ENCODE measurements at places on chromosomes 2 and 18. TPM values are rescaled to one million over a fixed set of nuclear protein-coding genes. Genes with fewer than 3 reads are reported as not detected.

- DNase-seq: peak; percentile 34
Observed at GRCh38 chr2:88828397-88829137, 137.1 kb downstream of the RPIA start.

DNA sequence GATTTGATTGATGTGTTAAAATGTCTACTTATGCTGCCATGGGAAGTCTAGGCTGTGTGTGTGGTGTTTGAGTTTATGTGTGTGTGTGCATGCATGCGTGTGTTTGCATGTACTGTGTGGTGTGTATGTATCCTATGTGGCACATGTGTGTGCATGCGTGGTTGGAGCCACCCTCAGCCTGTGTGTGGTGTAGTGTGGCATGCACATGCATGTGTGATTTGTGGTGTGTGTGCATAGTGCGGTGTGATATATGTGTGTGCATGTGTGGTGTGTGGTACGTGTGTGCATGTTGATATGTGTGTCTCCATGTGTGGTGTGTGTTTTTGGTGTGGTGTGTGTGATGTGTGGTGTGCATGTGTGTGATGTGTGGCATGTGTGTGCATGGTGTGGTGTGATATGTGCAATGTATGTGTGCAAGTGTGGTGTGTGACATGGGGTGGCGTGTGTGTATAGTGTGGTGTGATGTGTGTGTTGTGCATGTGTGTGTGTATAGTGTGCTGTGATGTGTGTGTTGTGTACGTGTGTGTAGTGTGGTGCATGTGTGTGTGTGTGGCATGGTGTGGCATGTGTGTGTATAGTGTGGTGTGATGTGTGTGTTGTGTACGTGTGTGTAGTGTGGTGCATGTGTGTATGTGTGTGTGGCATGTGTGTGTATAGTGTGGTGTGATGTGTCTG is 66.6 kb upstream of the HDAC4 start:
- no peak for DNase-seq

Gene GAD1
- polyA plus RNA-seq: 0.81 TPM

DNA sequence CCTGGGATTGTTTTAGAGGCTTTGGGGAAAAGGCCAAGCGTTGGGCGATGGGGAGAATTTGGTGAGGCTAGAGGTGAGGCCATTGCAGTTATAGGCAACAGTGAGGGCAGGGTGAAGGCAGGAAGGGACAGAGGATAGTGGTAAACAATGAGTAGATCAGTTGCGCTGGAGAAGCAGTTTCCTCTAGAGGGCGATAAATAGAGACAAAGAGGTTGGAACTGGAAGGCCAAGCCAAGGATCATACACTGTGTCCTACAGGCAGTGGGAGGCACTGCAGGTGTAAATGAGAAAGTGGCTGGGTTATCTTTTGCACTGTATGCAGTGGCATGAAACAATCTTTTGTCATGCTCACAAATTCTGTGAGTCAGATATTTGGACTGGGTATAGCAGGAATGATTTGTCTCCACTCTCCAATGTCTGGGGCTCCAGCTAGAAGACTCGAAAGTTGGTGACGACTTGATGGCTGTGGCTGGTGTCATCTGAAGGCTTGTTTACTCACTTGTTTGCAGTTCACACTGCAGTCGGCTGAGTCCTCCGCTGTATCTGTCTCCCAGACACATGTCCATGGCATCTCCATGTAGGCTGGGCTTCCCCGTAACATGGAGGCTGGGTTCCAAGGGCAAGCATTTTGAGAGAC is 82.1 kb downstream of the TNP1 start:
- DNase-seq: peak; percentile 83

GRCh38 chr2:26511466-26511865 is 33.5 kb upstream of the OTOF start:
- no peak for DNase-seq

Gene TRIM43
- not detected for polyA plus RNA-seq

Gene GAL3ST2
- not detected for polyA plus RNA-seq

Gene GPR35
- polyA plus RNA-seq: 0.27 TPM

DNA sequence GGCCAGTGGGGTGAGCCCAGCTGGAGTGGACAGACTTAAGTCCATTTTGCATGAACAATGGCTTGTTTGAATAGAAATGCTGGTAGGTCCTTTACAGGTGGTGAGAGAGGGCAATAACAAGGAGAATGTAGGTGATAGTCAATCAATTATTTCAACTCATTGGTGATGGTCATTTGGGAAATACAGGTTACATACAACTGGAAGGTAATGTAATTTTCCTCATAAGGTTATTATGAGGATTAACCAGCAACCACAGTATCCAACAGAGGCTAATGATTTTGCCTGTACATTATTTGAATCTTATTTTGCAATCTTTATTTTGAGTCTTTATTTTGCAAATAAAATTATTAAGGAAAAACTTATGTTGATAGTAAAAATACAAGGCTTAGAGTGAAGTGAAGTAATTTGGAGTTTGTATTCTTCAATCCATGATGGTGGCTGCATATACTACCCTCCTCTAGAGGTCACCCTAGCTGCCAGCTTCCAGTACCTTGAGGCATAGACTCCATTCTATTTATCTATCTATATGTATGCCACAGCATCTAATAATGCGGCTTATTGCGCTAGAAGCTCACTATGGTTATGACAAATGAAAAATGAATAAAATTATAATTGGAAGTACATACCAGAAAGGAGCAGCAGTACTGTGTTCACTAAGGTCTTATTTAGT is 20.5 kb upstream of the HNMT start:
- no peak for DNase-seq

DNA sequence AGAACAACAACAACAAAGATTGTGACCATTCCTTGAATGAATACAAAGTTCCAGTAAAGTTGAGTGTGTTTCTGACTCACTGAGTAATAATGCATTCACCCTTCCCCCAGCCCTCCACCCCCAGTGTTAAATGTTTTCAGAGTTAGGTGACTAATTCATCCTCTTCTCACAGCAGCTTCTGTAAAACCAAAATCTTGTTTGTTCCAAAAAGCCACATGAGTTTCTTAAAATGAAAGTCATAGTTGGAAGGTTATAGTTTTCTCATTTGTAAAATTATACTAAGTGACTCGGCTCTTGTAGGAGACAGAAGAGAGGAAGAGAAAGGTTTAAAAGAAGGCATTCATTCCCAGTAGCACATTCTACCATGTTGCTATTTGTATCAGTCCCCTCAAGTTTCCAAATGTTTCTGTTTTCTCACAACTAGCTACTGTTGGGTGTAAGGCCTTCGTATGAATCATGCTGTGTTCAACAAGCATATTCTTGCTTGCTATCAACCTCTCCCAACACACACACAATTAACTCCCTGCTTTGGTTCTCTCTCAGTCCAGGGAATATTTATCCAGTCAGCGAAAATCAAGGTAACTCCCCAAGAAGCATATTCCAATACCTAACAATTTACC is 75.3 kb downstream of the MBD2 start:
- peak; percentile 93 for DNase-seq

DNA sequence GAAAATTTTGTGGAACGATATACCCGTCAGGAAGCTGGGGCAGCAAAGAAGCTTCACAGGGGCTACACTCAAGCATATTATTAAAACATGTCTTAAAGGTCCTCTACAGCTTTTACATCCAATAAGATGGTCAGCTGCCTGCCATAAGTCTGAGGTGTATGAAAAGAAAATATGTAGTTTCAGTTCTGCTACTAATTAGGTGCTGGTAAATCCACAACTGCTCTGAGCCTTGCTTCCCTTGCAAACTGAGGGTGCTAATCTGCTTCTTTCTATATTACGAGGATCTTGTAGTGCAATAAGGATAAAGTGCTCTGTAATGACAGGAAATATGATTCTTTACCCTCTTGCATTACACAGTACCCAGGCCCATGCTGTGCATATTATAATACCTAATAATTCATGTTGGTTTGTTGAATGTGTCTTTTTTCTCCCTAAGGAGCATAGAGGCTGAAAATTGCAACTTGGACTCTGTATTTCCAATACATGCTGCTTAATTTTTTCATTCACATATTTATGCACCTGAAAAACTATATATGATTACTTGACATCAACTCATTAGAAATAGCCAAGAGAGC is 14.5 kb upstream of the SLC8A1 start:
- no peak for DNase-seq

DNA sequence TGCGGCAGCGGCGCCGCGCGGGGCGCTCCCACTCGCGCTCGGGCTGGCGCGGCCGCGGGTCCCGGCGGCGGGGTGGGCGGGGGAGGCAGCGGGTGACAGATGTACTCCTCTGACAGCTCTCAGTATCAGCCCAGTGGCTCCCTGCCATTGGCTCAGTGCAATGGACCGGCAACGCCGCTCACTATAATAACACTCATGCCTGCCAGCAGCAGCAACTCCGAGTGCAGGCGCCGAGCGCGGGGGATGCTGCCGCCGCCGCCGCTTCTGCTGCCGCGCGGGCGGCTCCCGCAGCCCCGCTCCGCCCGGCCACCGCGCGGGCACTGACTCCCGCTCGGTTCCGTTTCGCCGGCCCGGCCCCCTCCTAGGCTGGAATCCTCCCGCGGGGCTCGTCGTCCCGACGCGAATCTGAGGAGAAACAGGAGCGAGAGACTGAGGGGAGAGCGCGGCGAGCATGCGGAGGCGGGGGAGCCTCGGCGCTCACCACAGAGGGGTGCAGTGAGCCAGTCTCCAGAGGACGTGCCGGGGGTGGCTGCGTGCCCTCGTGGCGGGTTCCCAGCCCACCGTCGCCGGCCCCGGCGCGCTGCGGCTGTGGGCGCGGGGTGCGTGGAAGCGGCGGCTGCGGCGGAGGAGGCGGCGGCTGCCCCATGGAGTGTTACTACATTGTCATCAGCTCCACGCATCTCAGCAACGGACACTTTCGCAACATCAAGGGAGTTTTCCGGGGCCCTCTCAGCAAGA is at the start of gene ZNF804A:
TSS of gene ZNF804A (plus strand) at position 214 of the 738 bp plus-strand sequence. CDS start at position 645, 431 bp downstream.
- DNase-seq: peak; percentile 80

DNA sequence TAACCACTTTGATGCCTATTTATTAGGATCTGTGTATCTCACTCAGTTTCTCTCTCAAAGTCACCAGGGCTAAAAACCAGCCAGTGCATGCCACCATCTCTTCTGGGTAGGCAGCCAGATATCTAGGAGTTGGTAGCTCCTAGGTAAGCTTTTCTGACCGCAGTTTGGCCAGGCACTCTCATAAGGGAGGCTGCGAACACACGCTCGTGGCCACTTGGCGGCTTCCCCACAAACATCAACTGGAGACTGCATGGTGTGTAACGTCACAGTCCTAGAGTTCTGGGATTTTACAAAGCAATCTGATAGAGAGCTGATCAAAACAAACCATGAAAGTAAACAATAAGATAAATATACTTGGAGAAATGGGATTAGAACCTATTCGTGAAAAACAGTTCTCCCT is 424.3 kb upstream of the ACVR2A start:
- no peak for DNase-seq

DNA sequence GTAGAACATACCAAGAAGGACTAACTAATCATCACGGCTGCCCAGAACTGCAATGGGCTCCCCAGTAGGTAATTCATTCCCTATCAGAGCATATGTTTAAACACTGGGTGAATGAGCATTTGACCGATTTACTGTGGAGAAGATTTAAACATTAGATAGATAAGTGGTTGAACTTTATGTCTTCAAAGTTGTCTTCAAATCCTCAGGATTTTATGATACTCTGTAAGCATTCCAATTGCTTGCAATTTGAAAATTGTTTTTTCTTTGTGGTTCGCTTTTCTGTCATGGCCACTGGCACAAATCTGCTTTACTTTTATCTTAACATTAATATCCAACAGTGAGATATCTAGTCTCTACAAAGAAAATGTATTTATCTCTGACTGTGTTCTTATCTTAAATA is 37.7 kb upstream of the MMADHC start:
- DNase-seq: no peak

DNA sequence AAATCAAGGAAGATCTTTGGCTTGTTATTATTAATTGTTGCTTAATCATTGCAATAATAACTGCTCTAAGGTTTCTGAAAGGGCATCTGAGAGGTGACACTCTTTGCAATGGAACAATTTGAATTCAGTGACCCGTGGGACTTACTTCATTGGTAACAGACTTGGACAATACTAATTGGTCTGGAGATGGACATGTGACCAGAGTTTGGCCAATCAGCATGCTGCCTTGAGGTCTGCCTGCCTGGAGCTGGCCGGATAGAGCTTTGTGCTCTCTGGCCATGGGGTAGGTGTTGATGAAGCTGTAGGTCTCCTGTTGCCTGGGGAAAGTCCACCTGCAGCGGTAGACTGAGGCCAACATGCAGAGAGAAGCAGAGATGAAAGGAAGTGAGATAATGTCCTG is 24.0 kb upstream of the VPS4B start:
- no peak for DNase-seq

Gene MFF
- polyA plus RNA-seq: 301 TPM

DNA sequence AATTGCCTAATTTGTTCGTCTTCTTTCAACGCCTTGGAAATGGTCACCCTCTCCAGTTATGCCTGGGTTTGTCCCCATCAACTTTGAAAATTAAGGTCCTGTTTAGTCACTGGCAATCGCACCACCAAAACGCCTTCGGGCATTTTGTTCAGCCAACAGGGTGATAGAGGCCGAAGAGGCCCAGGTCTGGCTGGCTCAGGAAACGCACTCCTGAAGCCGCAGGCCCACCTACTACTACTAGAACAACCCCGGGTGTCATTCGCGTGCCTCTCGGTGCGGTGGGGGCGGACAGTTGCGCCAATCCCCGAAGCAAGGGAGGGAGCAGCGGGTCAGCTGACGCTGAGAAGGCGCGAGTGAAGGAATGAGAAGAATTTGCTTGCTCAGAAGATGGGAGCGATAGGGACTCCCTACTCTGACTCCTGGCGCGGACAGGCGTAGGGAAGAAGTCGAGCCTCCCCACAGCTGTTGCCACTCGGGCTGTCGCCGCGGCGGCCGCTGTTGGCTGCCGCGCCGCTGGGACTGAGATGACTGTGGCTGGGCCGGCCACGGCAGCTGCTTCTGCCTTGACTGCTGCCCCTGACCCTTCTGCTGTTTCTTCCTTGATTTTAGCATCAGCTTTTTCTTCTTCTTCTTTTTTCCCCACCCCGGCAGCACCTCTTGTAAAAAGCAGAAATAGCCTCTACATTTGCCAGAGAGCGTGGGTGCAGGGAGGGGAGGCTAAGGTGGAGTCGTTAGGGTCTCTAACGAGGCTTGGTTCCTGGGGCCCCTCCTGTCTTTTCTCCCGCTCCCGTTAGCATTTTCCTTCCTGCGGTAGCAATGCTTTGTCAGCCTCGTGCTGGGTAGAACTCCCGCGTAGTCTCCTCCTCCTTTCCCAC is 387.6 kb downstream of the FIGN start:
- no peak for DNase-seq

Measured in GM23248 (cell line).